MCF 10A (cell line): ENCODE measurements at places on chromosomes 16 and 17.

GRCh38 chr17:62163847-62164246, 98.8 kb upstream of the MED13 start:
- no peak for DNase-seq

GRCh38 chr17:27245230-27245696, 48.7 kb upstream of the WSB1 start:
- peak; percentile 89 for DNase-seq

DNA sequence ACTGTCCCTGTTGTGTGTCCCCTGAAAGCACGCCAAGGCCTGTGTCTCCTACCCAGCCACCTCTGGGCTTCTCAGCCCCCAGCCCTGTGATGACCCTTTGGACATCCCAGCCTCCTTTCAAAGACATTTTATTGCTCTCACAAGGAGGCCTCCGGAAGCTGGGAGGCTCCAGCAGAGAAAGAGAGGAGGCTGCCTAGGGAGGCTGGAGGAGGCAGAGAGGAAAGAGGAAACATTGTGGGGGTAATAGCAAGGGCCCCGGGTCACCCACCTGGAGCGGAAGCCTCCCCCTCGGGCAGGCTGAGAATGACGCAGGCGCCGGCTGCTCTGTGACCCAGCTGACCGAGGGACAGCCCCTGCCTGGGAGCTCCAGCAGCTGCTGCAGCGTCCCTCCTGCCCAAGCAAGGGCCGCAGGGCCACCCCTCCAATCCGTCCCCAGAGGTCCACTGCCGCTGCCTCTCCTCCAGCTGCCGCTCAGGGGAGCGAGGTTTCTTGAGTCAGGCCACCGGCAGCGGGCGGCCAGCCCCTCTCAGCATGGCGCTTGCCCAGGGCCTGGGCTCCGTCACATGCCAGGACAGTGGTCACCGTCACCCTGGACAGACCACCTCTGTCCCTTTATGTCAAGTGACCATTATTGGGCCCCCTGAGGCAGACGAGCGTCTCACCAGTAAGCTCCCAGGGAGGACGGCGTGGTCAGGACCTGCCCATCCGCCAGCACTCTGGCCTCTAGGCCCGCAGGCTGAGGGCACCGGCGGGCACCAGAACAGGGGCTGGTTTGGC, 29.3 kb downstream of the ACTG1 start:
- no peak for DNase-seq

- no peak for DNase-seq
These were observed 10.0 kb downstream of the MMP15 start for GRCh38 chr16:58035356-58036170.

GRCh38 chr16:27401768-27402568, at the start of gene IL21R:
Gene IL21R (plus strand): TSS chr16:27402174. CDS start chr16:27430072, 27,898 bp downstream.
- DNase-seq: no peak

- DNase-seq: peak; percentile 57
These were observed 16.8 kb upstream of the TRPV2 start for GRCh38 chr17:16398270-16399267.

GRCh38 chr17:51647826-51648225, 387.5 kb downstream of the UTP18 start:
- DNase-seq: peak; percentile 11

DNA sequence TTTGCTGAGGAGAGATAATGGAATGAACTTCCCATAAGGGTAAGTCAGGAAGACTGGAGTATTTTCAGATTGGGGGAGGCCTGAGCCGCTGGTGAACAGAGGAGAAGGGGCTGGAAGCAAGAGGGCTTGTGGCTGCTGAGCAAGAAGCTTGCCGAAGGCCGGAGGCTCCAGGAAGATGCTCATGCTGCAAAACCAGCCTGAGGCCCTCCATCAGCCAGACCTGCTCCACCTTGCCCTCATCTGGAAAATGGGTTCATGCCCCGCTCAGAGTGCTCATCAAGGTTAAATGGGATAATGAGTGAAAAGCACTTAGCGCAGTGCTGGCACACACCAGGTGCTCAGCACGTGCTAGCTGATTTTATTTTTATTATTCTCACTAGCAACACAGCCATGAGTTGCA, 5.5 kb upstream of the ASGR1 start:
- DNase-seq: no peak

DNA sequence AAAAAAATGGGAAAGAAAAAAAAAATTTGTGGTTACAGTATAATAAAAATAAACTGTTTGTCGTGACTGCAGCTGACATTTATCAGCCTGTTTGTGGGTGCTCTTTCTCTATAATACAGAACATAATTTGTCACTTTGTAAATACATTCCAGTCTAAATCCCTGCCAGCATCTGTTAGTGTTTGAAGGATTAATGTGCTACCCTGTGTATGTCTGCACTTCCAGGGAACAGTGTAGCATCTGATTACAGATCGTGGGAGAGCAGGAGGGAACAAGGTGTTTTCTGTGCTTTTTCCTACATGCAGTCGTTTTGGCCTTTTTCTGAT, 265.1 kb downstream of the WWOX start:
- no peak for DNase-seq

- peak; percentile 56 for DNase-seq
These were observed 1.2 kb downstream of the CPD start for GRCh38 chr17:30379903-30380381.

DNA sequence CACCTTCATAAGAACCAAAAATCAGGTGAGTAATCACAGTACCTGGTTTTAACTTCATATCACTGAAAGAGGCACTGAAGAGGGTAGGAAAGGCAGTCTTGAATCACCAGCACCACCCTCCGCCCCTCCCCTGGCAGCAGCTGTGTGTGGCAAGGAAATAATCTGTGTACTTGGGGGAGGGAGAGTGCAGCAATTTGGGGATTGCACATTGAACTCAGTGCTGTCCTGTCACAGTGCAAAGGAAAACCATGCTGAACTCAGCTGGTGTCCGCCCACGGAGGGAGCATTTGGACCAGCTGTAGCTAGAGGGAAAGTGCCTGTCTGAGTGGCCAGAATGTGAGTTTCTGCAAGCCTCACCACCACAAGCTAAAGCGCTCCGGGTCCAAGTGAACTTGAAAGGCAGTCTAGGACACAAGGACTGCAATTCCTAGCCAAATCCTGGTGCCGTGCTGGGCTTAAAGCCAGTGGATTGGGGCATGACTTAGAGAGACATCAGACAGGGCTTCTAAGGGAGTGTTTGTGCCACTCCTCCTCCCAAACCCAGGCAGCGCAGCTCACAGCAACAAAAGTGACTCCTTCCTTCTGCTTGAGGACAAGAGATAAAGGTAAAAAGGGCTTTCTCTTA, 39.7 kb upstream of the ALDH3A1 start:
- no peak for DNase-seq

- peak; percentile 92 for DNase-seq
These were observed 331.3 kb downstream of the SEC14L1 start for GRCh38 chr17:77471984-77472461.

GRCh38 chr17:21061971-21062526, 19.2 kb upstream of the USP22 start:
- no peak for DNase-seq

DNA sequence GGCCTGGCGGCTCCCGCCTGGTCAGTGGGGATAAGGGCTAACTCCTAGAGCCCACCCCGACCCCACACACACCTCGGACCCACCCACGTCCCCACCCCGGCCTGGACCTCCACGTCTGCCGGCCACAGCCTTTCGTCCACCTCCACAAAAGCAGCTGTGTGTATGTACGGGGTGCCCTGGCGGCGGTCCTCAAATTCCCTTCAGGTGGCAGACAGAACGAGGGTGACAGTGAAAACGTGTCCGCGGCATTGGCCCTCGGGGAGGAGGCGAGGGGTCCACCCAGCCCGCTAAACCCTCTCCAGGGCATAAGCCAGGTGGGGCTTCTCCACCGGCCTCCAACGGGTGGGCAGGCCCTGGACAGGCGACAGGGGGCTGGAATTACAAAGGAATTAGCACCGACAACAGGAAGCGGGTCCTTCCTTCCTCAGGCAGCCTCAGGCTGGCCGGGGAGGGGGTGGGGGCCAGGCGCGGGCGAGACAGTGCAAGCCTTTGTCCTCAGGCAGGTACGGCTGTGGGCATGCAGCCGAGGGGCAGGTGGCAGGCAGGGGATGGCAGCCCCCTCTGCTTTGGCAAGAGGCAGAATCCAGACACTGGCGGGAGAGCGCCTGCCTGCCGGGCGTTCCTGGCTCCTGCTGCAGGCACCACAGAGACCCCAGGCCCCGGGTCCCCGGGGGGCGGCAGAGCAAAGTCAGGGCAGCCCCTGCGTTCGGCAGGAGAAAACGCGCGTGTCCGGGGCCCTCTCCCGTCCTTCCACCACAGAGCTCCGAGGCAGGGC, 12.3 kb upstream of the PITPNA start:
- DNase-seq: peak; percentile 25

- DNase-seq: no peak
These were observed 141.3 kb upstream of the SDK2 start for GRCh38 chr17:73785496-73785895.

DNA sequence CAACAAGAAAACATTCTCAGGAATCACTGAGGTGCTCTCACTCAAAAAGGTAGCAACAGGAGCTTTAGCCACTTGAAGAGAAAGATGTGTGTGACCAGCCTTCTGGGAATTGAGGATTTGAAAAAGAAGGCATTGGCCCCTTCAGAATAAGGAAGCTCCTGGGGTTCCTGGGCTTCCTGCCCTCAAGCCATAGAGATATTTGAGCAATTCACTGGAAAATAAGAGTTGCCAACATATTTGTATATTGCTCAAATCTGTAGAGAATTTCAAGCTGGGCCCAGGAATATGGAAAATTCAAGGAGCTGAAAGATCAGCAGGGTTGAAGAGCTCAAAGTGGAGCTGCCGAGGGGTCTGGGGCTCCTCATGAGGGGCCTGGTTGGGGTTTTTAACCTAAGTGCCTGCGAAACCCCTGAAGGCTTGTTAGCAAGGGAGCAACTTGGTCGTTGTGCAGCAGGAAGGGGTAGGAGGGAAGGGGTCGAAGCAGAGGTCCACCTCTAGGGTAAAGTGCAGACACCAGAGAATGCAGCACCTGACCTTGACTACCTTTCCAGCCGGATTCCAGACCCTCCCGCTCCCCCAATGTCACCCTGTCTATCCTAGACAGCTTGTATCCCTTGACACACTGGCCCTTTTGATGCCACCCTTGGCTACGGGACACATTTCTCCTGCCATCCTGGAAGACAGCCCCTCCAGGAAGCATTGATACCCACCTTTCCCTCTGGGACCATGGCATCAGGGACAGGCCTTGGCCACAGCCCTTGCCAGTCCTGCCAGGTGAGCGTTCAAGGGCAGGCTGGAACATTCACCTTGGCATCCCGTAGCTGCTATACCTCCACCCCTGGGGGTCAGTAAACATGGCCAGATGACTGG, 67.6 kb upstream of the SREBF1 start:
- no peak for DNase-seq

DNA sequence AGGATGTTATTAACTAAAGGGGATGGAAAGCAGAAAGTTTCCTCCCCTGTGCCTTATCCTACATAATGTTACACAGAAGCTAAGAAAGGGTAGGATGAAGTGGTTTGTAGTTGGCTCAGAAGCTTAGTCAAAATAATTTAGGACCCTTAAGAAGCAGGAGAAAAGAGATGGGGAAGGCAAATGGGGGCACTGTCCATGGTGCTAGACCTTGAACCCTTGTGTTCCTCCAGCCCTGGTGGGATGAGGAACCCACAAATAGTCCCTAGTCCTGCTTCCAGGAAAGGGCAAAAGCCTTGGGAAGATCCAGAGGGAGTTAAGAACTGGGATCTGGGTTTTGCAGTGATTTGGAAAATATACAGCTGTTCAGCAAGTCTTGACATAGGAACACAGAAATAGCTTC, 54.5 kb downstream of the SLC5A11 start:
- DNase-seq: no peak

GRCh38 chr17:11935734-11936406, 61.4 kb downstream of the ZNF18 start:
- DNase-seq: peak; percentile 79

DNA sequence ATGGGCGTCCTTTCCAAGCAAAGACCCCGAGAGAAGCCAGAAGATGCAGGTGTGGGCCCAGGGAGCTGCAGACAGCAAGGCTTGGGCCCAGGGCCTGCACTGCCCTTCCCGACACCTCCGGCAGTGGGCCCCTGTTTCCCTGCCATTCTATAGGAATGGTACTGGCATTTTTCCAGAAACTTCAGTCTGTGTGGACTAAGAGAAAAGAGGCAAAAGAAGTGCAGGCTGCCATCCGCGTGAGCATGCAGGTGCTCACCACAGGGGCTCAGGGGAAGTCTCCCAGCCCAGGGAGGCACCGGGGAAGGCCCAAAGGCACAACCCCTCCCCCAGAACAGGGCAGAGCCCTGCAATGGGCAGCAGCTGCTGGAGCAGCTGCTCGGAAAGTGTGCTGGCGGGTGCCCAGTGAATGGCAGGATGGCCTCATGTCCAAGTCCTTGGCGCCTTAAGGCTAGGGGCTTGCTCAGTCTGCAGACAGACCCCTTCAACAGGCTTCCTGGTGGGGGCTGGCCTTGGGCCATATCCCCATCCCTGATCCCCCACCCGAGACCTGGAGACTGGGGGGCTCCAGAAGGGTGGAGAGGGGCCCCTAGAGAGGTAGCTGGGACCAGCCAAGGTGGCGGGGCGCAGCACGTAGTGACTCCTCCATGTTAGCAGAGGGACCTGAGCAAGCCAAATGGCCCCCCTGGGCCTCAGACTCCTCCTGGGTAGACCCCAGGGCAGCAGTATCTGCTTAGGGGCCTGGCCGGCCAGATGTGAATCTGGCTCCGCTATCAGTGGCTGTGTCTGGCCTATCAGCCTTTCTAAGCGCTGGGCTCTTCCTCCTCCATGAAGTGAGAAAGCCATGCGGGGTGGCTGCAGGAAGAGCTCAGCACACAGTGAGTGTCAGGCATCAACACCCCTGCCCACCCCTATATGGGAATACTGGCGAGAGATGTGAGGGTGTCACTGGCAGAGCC, 6.7 kb upstream of the TPPP3 start:
- no peak for DNase-seq

GRCh38 chr17:39094607-39095308, 56.7 kb downstream of the PLXDC1 start:
- no peak for DNase-seq

DNA sequence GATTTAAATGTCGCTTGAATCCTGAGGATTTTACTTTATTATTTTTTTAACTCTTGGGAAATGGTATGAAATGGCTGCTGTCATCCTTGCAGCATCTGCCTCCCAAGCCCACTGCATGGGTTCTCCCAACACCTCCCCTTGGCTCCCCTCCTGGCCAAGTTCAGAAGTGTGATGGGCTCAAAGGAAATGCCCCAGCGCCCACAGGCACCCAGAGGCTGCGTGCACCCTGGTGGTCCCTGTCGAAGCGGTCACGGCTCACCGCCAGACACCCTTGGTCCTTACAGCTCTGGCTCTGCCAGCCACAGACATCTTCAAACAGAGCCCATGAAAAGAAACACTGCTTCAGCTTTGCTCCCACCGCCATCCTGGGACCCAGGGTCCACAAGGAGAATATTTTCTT, 334.7 kb downstream of the SOX9 start:
- DNase-seq: no peak

- no peak for DNase-seq
These were observed 2.8 kb upstream of the ATXN2L start for GRCh38 chr16:28820016-28820415.

- no peak for DNase-seq
These were observed 136.9 kb downstream of the SLC39A11 start for GRCh38 chr17:72955391-72956140.

DNA sequence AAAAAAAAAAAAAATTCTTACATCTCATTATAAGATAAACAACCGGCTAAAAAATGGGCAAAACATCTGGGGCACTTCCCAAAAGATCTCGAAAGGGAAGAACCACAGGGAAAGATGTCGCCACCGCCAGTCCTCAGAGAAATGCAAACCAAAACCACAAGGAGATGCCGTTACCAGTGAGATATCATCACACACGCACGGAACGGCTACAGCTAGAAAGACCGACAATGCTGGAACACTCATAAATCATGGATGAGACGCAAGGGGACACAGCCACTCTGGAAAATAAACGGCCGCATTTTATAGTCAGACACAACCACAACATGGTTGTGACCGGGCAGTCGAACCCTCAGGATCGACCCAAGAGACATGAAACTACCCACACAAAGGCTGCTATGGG, 24.5 kb downstream of the WDR45B start:
- no peak for DNase-seq
